ENCODE measurements at places on chromosomes 16 and 17.

DNA sequence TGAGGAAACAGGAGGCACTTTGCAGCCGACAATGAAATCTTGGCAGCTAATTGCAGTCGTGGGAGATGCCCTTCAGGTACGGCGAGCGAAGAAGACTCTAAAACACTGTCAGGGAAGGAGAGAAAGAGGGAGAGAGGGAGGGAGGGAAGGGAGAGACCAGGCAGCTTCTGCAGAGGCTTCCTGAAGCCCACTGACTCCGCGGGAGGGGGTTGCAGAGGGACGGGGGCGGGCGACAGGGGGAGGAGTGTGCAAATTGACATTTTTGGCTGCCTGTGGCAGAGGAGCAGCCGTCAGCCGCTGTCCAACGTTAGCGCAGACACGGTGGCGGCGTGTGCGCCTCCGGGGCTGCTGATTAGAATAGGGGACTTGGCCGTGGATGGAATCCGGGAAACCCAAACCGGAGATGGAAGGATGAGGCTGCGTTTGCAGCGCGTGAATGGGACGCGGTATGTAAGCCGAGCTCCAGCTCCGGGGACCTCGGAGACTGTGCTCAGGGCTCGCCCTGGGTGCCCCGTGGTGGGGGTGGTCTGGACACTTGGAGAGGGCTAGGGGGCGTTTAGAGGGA is 849.1 kb upstream of the RBFOX1 start:
- no peak for DNase-seq

- DNase-seq, result no peak
Measured at GRCh38 chr17:47952171-47953021, 5.3 kb downstream of the PRR15L start.

DNA sequence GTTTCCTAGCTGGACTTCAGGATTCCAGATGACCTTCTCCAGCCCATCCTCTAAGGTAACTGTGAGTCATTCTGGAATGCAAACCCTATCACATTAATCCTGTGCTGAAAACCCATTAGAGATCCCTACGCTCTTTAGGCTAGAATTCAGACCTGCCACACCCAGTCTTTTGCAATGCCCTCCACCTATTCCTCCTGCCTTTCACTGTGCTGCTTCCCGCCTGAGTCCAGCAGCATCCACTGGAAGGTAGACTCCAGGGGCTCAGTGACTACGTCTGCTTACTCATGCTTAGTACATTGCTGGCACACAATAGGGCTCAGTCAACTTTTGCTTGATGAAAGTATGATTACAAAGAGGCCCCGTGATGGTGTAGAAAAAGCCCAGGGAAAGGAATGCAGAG is 121.1 kb downstream of the SPACA3 start:
- DNase-seq, result peak; percentile 78

- no peak for DNase-seq
Measured at GRCh38 chr16:47990676-47991075, 165.1 kb downstream of the ABCC12 start.

DNA sequence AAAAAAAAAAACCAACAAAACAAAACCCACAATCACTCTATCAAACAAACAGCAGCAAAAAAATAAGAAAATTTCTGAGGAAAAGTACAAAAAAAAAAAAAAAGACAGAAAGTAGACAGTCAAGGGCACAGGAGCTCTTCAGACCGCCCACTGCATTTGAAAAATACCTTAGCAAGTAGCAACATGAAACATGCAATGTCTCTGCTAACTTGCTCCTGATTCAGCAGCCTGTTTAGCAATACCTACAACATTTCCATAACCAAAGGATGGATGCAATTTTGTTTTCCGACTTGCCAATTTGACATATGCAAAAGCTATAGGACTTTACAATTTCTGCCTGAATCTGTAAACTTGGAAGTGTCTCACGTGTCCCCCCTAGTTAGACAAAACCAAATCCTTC is 57.4 kb downstream of the SYNRG start:
- DNase-seq, result peak; percentile 65

GRCh38 chr16:22264786-22265185 is 32.4 kb upstream of the POLR3E start:
- peak; percentile 88 for DNase-seq

DNA sequence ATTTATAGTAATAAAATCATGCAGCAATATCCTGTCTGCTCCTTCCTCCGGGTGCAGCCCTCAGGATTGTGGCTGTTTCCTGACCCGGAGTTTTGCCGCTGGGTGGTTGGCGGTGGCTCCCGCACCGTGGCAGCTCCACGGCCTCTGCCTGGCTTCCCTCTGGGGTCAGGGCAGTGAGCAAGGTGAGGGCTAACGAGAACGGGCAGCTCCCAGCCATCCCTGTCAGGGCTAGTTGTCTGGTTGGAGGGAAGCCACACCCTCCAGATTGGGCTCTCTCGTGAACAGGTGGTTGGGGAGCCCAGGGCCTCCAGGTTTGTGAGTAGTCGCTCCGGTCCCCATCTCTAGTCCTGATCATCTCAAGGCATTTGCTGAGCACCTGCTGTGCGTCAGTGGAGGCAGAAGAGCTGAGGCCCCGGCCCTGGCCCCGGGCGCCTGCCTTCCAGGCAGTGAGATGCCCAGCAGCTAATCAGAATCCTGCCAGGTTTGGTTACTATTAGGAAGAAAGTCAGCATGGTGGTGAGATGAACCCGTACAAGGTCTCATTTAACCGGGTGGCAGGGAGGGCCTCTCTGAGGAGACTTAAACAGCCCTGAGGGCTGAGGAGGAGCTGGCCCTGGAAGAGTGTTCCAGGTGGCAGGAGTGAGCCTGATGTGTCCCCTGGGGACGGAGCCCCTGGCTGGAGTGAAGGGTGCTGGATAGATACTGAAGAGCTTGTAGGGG is 2.3 kb upstream of the NUDT16L1 start:
- DNase-seq, result no peak

DNA sequence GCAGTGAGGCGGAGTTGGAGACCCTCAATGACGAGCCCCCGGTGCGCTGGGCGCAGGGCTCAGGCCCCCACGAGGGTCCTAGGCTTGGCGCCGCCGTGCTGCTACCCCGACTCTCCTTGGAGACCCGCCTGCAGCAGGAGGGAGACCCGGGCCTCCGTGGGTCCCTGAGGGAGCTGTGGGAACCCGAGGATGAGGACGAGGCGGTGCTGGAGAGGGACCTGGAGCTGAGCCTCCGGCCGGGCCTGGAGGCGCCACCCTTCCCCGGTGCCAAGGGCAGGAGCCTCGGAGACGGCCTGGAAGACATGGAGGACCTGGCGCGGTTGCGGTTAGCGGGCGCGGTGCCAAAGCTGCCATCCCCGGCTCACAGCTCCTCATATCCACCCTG is 2.3 kb downstream of the MYO15B start:
- DNase-seq, result no peak

- DNase-seq, result no peak
Measured at GRCh38 chr16:83354015-83354414, 453.8 kb upstream of the HSBP1 start.

- DNase-seq, result no peak
Measured at GRCh38 chr16:16167927-16168326, 55.4 kb downstream of the ABCC6 start.

- no peak for DNase-seq
Measured at GRCh38 chr16:57892447-57893096, 78.4 kb downstream of the CNGB1 start.
